Activated CD4-positive, alpha-beta T cell treated with anti-CD3 and anti-CD28 coated beads for 36 hours (primary cell): ENCODE measurements at places on chromosomes 1 and 21. TPM values are rescaled to one million over a fixed set of nuclear protein-coding genes. Genes with fewer than 3 reads are reported as not detected.

- no peaks in the 10 kb centered on the region for H3K4me1 ChIP-seq
- H3K36me3 ChIP-seq, result no peaks in the 10 kb centered on the region
- DNase-seq, result no peak
- H3K27me3 ChIP-seq, result peaks cover 6% of the 10 kb centered on the region
These were observed 113.0 kb downstream of the PRDM16 start for GRCh38 chr1:3181956-3182355.

DNA sequence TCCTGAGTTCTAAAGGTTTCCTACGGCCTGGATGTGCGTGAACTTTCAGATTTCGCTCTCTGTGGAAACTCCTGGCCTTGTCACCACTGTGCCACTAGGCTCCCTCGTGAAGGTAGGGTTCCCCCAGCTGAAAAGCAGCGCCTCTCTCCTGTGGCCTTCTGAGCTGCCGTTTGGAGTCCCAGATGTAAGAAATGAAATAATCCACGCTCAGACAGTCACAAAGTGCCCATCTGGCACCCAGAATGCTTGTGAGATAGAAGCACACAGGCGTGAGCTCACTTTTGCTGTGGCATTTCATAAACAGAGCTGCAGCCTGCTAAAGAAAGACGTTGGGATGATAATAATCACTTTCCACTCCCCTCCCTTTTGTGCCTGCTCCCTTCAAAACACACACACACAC lies 65.8 kb downstream of the LMO4 start:
- no peak overlapping the region for H3K27ac ChIP-seq
- peaks cover 3% of the 10 kb centered on the region for H3K27me3 ChIP-seq
- H3K36me3 ChIP-seq, result no peaks in the 10 kb centered on the region
- no peaks in the 10 kb centered on the region for H3K4me1 ChIP-seq
- DNase-seq, result no peak

DNA sequence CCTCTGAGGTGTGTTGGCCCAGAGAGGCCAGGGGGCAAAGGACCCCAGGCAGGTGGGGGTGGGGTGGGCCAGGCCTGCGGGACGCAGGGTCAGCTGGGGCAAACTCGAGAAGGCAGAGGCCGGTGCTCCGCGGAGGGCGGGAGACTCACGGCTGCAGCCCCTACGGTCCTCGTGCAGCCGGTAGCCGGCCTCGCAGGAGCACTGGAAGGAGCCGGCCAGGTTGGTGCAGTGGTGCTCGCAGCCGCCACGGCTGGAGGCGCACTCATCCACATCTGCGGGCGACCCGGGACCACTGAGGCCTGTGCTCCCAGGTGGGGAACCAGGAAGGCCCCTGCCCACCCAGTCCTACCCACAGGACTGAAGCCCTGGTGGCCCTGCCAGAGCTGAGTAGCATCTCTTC lies 55.3 kb downstream of the ARHGEF16 start:
- peaks cover 3% of the 10 kb centered on the region for H3K36me3 ChIP-seq
- H3K27me3 ChIP-seq, result no peaks in the 10 kb centered on the region
- H3K27ac ChIP-seq, result no peak overlapping the region
- no peak overlapping the region for H3K4me3 ChIP-seq

- no peaks in the 10 kb centered on the region for H3K36me3 ChIP-seq
- H3K27me3 ChIP-seq, result peaks cover 4% of the 10 kb centered on the region
- H3K27ac ChIP-seq, result no peak overlapping the region
- peak; percentile 90 for DNase-seq
These were observed 9.0 kb downstream of the IGSF9 start for GRCh38 chr1:159936273-159936904.

DNA sequence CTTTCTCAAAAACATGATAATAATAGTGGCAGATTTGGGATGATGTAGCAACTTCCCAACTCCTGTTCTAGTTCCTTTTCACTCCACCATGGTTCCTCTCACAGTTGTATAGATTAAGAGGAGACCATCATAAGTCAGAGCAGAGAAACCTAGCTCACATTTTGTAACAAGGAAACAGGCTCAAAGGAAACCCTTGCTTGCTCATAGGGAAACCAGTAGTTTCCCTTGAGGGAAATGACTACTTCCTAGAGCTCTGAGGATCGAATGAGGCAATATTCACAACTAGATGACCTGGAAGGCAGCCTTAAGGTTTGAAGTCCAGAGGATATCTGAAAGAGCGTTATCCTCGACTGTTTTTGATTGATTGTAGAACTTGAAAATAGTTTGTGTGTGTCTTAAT lies 76.1 kb upstream of the C8B start:
- DNase-seq, result no peak
- no peak overlapping the region for H3K27ac ChIP-seq
- H3K36me3 ChIP-seq, result no peaks in the 10 kb centered on the region
- H3K4me1 ChIP-seq, result no peaks in the 10 kb centered on the region

DNA sequence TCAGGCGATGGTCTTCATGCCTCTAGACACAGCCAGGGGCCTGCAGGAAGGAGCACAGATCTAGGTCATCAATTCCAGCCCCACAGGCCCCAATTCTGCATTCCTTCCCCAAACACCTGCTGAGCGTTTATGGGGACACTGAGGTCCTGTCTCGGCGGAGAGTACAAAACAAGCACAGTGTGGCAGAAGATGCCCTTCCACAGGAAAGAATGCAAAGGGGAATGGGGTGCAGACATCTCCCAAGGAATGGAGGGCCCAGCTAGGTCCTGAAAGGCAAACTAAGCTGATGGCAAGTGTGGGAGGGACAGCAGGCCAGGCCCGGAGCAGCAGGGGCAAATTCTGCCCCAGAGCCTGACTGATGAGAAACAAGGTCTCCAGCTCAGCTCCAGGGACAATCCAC lies 3.5 kb upstream of the S100A8 start:
- DNase-seq, result no peak
- H3K36me3 ChIP-seq, result no peaks in the 10 kb centered on the region
- H3K4me1 ChIP-seq, result no peaks in the 10 kb centered on the region
- no peak overlapping the region for H3K27ac ChIP-seq
- no peak overlapping the region for H3K4me3 ChIP-seq

DNA sequence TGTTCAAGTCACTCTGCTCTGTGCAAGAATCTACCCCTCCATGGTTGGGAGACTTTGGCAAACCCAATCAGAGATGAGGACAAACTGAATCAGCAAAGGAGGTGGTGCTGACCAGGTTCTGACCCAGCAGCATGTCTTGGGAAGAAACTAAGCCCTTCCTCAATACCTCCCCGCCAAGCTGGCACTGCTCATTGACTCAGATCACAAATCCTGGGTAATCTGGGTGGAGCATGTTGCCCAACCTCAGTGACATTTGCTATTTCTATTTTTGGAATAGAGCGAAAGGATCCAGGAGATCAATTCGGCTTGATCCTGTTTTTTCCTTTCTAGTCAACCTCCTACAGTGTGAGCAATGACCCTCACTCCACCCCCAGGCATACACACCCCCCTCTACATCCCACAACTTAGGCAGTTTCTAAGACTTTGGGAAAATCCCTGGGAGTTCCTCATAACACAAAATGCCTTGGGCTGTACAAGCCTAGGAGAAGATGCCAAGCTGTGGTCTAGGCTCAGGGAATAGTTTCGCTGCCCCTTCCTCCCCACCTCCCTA lies 166.8 kb upstream of the KCNJ6 start:
- no peak overlapping the region for H3K4me3 ChIP-seq
- H3K27me3 ChIP-seq, result peaks cover 3% of the 10 kb centered on the region
- no peaks in the 10 kb centered on the region for H3K4me1 ChIP-seq
- no peak for DNase-seq
- H3K27ac ChIP-seq, result no peak overlapping the region

Gene MPC2
- 60.4 TPM for total RNA-seq

Gene ITLN2
- total RNA-seq, result not detected

Gene MYBPH
- total RNA-seq, result not detected
